SIG-M5 (cell line): ENCODE measurements at places on chromosomes 12 and 14.

GRCh38 chr14:90894241-90894640, 78.0 kb upstream of the TTC7B start:
- DNase-seq = no peak

DNA sequence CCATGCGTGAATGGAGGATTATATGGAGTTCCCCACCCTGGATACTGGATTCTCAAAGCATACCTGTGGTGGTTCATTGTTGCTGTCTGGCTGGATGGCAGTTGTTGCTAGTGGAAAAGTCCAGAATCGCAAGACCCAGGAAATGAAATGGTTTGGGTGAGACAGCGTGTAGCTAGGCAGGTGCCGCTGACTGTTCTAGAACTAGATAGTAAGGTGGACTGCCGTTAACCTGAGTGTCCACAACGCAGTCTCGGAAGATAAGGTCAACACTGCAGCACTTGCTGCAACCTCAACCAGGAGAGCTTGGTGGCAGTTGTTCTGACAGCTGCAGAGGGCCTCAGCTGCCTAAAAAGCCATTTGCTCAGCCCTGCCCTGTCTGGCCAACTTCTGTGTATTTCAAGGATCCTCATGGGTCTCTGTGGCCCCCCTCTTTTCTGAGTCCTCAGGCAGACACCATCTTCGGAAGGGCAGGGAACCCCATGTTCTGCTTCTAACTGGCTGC, 15.5 kb upstream of the IRF2BPL start:
- no peak for DNase-seq

DNA sequence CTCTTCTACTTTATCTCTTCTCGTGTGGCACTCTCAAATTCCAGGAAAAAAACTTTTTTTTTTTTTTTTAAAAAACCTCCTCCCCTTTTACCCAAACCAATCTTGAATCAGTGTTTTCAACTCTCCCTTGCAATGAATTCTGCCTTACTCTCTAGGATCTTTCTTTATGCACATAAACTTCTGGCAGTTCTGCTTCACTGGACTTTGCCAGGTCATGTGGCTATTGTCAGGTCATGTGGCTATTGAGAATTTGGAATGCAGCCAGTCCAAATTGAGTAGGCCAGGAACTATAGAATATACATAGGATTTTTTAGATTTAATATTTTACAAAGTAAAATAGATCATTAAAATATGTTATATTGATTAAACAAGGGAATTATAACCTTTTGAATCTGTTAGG, 218.2 kb downstream of the TMTC3 start:
- DNase-seq = no peak

DNA sequence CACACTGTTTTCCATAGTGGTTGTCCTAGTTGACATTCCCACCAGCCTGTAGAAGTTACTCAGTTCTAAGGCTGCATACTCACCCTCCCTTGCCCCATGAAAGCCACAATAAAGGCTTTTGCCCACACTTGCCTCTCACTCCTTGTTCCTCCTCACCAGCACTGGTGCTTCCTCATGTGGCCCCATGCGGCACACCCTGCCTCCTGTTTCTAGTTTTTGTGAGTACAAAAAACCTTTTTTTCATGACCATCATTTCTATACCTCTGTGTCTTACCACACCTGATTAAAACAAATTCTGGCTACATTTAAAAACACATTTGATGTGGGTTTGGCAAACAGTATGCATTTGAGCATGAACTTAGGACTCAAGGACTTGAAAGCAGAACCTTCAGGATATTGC, 40.7 kb upstream of the RIN3 start:
- peak; percentile 9 for DNase-seq

- DNase-seq = no peak
Observed at GRCh38 chr14:59161561-59162175, 26.8 kb upstream of the DAAM1 start.

DNA sequence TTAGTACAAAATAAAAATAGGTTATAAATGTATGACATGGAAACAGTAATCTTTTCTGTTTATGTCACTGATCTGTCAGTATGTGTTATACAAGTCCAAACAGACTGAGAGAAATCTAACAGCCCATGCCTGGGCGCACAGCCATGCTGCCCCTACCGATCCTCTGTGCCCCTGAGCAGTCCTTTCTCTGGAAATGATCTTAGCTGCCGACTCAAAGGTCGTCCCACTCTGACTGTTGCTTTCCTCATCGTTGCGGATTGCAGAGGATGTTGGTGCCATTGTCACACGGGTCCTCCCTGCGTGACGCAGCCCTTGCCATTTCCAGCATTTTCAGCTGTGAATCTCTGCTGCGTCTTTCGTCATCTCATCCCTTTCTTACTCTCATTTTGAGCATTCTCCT, 82.9 kb upstream of the DYNC1H1 start:
- no peak for DNase-seq

DNA sequence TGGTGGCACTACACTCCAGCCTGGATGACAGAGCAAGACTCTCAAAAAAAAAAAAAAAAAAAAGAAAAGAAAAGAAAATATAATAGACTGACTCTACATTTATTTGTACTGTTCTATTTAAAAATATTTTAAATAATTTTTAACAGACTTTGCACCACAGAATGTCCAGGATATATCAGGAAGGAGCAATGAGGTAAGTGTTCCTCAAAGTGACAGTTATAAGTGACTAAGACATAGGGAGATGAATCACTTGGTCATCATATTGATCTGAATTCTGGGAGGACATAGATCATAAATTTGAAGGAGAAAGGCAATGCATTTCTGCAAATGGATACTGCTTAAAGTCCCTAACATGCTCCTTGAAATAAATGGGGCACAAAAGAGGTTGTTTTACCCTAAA, 221.5 kb downstream of the KCNC2 start:
- DNase-seq = no peak
